MM.1S (cell line): ENCODE measurements at places on chromosomes 13 and 19.

DNA sequence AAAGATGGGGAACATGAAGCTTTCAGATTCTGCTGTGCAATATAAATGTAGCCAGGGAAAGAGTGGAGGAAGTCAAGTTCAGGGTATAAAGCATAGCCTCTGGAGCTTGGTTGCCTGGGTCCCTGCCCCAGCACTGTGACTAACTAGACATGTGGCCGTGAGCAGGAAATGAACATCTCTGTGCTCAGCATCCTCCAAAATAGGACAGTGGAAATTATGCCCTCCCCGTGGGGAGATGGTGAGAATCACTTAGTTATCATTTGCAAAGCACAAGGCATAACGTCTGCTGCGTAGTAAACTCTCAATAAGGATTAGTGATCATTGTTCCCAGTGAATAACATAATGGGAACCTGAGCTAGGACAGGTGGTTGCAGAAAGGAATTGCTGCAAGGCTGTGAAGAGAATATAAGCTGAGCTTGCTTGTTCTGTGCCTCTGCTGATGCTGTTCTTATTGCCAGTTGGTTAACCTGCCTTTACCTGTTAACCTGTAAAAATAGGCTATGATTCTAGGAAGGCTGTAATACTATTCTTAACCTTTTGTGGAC is 441.0 kb downstream of the COG6 start:
- no peak for DNase-seq

- no peak for DNase-seq
Observed at GRCh38 chr13:51957377-51958216, 53.7 kb downstream of the ATP7B start.

DNA sequence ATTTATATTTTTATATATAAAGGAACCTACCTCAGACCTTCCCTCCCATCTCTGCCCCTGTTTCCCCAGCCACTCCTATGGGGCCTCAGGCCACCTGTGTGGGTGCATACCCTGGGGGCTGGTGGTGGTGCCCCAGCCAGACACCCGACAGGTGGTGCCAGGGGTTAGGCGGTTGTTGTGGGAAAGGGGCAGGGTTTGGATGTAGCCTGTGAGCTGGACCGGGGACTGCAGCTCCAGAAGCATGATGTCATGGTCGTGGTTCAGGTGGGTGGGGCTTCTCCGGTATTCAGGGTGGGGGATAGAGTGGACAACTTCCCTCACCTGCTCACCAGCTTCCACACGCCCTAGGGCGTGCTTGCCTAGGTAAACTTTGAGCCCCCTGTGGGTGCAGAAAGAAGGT is 5.2 kb downstream of the KLK13 start:
- DNase-seq, result no peak

- no peak for DNase-seq
Observed at GRCh38 chr13:80558074-80558473, 217.1 kb upstream of the SPRY2 start.

- DNase-seq, result no peak
Observed at GRCh38 chr13:46953941-46954340, 57.1 kb upstream of the HTR2A start.

DNA sequence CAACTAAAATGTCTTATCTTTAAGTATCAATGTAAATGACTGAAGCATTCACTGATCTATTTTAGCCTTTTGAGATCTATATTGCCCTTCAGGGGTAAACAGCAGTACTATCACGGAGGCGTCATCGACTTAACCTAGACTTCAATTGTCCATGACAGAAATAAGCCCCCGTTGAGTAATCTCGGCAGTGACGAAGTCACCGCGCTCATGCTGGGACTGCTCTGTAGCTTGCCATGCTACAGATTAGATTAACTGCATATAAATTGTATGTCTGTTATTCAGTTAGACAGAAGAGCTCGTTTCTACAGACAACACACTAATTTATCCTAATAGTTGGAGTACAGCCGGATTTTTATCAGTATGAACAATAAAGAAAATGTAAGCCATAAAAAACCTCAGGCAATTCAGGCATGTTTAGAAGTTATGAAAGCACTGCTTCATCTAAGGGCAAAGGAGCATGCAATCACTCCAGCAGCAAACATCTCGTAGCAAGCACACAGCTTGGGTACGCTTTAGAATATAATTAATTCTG is 56.6 kb downstream of the TUBGCP3 start:
- no peak for DNase-seq

DNA sequence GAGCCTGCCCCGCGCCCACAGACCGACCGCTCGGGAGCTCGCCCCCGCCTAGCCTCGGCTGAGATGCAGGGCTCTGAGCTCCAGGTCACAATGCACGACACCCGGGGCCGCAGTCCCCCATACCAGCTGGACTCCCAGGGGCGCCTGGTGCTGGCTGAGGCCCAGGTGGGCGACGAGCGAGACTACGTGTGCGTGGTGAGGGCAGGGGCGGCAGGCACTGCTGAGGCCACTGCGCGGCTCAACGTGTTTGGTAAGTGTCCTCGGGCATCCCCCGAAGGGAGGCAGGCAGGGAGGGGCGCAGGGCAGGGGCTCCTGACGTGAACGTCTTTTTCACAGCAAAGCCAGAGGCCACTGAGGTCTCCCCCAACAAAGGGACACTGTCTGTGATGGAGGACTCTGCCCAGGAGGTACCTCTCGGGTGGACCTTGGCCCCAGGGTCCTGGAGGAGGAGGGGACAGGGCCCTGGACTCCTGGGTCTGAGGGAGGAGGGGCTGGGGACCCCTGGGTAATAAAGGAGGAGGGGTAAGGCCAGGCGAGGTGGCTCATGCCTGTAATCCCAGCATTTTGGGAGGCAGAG is 3.3 kb downstream of the BCAM start:
- no peak for DNase-seq

- no peak for DNase-seq
Observed at GRCh38 chr19:48726556-48726955, 7.0 kb upstream of the MAMSTR start.

- DNase-seq, result no peak
Observed at GRCh38 chr19:4758082-4758481, 33.5 kb upstream of the FEM1A start.

DNA sequence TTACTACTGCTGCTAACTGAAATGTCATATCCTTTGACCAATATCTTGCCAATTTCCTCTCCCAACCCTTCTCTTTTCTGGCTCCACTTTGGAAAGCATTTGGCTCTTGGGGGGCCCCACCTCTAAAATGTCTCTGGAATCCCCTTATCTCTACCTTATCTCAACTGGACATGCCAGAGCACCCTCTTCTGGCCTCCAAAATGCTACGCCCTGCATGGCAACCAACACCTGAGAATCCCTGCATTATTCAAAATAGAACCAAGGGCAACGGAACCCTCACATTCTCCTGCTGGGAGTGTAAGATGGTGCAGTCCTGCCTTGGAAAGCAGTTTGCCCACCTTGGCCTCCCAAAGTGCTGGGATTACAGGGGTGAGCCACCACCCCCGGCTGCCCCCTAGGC is 35.3 kb downstream of the CERS4 start:
- no peak for DNase-seq

GRCh38 chr19:5691822-5692722 is 2.0 kb downstream of the RPL36 start:
- DNase-seq, result peak; percentile 5

DNA sequence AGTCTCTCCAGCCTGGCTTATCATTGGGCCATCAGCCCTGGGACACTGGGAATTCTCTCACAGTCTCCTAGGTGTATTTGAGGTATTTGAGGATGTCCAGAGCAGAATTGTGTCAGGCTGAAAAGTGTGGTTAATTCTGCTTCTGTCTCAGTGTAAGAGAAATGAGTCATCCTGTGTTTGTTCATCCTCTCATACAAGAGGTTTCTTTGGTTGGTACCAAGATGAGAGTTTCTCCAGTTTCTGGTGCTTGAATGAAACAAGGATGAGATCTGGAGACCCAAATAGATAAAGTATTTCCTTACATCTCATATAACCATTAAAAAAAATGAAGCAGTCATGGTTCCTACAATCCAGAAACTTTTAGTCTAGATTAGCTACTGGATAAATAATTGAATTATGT is 7.7 kb downstream of the ZNF253 start:
- DNase-seq, result no peak

DNA sequence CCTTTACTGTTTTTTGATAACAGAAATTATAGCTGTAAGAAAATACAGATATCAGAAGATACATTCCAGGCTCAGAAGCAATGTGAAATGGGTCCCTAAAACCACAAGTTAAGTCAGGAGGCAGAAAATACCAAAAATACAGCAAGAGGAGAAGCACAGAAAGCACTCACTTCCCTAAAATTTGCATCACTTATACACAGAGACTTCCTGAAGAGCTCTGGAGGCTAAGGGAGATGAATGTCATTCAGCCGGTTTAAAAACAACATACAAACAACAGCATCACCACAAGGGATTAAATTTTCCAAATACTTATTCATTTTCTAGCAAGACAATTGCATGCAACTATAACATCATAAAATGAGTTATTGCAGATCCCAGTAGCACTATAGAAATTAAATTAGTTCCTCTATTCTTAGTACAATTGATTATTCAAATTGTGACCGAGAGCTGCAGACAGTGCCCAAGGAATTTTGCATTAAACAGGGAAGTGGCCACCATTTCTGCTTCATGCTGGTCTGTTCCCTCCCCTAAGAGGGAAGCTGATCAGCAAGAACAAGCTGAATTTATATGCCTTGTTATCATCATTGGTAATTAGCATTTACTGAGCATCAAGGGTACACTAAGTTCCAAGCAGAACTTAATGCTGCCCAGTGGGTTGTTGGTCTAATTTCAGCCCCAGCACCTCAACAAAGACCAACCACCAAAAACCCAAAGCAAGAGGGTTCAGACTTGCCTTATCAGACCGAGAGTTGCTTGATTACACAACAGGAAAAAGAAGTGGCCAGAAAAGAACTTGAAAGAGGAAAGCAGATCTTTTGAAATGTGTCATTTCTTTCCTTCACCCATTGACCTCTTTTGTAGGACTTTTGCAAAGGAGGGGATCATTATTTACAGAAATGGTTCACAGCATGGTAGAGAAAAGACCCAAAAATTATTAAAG is 140.7 kb downstream of the KCTD12 start:
- DNase-seq, result no peak

DNA sequence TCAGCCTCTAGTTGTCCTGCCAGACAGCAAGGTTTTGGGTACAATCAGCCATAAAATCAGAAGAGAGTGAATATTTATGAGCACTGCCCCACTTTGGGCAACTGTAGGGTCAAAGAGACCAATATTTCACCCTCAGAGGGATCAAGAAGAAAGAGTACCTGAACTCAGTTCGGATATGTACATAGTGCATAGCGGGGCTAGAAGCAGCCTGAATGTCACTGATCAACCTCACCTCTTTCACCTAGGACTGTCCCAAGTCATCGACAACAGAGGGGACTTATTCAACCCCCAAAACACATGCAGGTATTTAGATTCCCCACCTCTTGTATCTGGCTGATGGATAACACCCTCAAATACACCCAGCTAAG is 446.9 kb downstream of the COG6 start:
- no peak for DNase-seq

DNA sequence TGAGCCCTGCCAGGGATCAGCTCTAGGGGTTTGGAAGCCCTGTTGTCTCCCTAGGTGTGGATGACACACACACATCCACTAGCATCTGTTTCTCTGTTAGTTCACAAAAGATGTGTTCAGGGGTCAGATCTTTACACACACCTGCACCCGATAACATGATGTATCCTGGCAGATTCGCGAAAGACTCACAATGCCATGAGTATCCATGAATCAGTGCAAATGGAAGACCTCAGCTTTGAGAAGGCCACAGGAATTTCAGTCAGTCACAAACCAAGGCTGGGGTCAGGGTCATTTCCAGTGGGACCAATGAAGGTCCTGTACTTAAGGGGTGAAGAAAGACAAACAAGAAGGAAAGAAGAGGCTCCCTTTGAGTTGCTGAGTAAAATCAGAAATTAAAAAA is 898.2 kb downstream of the UQCRFS1 start:
- DNase-seq, result no peak
